Activated CD8-positive, alpha-beta memory T cell treated with anti-CD3 and anti-CD28 coated beads for 1 hour (primary cell): ENCODE measurements at places on chromosomes 5 and 9.
A peak's percentile ranks its signal among the peaks of the same experiment; 100 is the strongest.

DNA sequence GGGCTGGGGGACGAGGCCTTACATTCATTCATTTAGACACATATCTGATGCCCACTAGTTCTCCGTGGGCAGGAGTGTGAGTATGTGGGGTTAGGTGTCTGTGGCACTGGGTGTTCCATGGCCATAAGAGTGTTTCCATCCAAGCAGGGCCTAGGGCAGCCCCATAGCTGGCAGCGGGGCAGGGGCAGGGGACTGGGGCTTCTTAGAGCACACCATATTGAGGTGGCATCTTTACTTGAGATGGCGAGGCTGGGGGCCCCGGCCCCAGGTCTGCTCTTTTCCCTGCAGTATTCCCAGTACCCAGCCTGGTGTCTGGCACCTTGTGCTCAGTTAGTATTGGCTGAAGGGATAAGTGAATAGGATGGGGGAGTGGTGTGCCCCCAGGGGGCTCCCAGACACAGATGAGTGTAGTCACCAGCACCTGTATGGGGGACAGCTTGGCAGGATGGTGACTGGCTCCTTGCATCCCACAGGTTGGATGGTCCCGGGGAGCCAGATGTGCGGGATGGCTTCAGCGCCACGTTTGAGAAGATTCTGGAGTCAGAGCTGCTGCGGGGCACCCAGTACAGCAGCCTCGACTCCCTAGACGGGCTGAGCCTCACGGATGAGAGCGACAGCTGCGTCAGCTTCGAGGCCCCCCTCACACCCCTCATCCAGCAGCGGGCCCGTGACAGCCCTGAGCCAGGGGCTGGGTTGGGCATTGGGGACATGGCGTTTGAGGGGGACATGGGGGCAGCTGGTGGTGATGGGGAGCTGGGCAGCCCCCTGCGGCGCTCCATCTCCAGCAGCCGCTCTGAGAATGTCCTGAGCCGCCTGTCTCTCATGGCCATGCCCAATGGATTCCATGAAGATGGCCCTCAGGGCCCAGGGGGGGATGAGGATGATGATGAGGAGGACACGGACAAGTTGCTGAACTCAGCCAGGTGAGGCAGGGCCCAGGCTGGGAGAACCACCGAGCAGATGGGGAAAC is 17.5 kb downstream of the PSD2 start:
- DNase-seq, result no peak

- no peak for DNase-seq
Measured at GRCh38 chr5:138303372-138303771, 28.2 kb downstream of the CDC25C start.

DNA sequence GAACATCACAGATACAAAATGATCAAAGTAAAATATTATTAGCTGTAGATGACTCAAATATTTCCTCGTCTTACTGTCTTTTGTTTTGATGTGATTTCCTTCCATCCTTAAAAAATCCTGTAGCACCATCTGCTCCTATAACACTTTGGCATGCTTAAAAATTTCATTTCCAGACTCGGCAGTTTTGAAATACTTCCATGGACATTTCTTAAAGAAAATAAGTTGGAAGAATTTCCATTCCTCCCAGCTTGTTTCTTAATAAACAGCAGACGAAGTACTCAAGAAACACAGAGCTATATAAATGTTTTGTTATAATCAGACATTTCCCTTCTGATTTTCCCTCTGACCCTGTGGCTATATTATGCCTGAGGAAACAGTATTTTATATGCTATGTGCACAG is 41.2 kb upstream of the SVEP1 start:
- DNase-seq, result no peak

- no peak for DNase-seq
Measured at GRCh38 chr9:75101004-75101588, 12.8 kb downstream of the OSTF1 start.

- DNase-seq, result no peak
Measured at GRCh38 chr9:573691-574410, 267.6 kb upstream of the DMRT1 start.

GRCh38 chr9:94936419-94936818 is 209.9 kb downstream of the AOPEP start:
- DNase-seq, result no peak

GRCh38 chr9:126326228-126327005 is at the start of gene MVB12B:
MVB12B (plus strand) TSS chr9:126326829; CDS start chr9:126326930, 101 bp downstream.
- DNase-seq, result peak; percentile 38

GRCh38 chr9:132238026-132238972 is 76.4 kb downstream of the NTNG2 start:
- DNase-seq, result no peak

GRCh38 chr5:58060996-58061395 is 398.9 kb downstream of the PLK2 start:
- no peak for DNase-seq

GRCh38 chr5:158033724-158034123 is 174.8 kb upstream of the CLINT1 start:
- DNase-seq, result no peak

GRCh38 chr5:169944922-169945680 is 35.2 kb downstream of the INSYN2B start:
- no peak for DNase-seq

DNA sequence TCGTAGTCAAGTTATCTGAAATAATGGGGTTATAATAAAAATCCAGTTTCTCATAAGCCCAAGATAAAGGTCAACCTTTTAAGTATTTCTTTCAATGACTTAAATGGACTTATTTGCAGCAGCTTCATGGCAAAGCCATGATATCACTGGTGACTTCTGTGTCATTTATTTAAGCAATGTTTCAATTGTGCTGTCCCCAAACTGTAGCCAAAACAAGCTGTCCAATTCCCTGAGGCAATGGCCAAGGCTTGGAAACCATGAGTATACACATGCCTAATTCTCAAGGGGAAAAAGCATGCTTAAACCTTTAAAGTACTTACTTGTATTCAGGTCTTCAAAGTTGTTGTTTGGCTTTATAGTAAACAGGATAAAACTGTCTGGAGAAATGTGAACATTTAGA is 376.4 kb upstream of the TNC start:
- DNase-seq, result no peak

GRCh38 chr9:739362-739761 is 102.1 kb upstream of the DMRT1 start:
- no peak for DNase-seq

GRCh38 chr5:159531554-159532105 is 201.3 kb upstream of the IL12B start:
- no peak for DNase-seq
